ENCODE measurements at places on chromosomes 6 and 20.

GRCh38 chr6:13383328-13384163 is 55.2 kb upstream of the TBC1D7 start:
- no peak overlapping the region for H3K27ac ChIP-seq
- H3K4me1 ChIP-seq: peaks cover 10% of the 10 kb centered on the region
- H3K4me3 ChIP-seq: no peak overlapping the region
- DNase-seq: no peak

- H3K27ac ChIP-seq: no peak overlapping the region
- peaks cover 50% of the 10 kb centered on the region for H3K36me3 ChIP-seq
- no peaks in the 10 kb centered on the region for H3K27me3 ChIP-seq
- H3K4me3 ChIP-seq: no peak overlapping the region
- H3K4me1 ChIP-seq: no peaks in the 10 kb centered on the region
These were observed 1.1 kb upstream of the SLC44A4 start for GRCh38 chr6:31879901-31880300.

GRCh38 chr6:134936931-134937330 is 13.0 kb downstream of the ALDH8A1 start:
- peaks cover 6% of the 10 kb centered on the region for H3K4me1 ChIP-seq
- no peak for DNase-seq
- H3K36me3 ChIP-seq: no peaks in the 10 kb centered on the region
- no peak overlapping the region for H3K4me3 ChIP-seq
- H3K27ac ChIP-seq: no peak overlapping the region
- no peaks in the 10 kb centered on the region for H3K27me3 ChIP-seq

- H3K27ac ChIP-seq: no peak overlapping the region
- H3K4me3 ChIP-seq: no peak overlapping the region
These were observed 151.8 kb downstream of the ZFP64 start for GRCh38 chr20:52039790-52040189.

DNA sequence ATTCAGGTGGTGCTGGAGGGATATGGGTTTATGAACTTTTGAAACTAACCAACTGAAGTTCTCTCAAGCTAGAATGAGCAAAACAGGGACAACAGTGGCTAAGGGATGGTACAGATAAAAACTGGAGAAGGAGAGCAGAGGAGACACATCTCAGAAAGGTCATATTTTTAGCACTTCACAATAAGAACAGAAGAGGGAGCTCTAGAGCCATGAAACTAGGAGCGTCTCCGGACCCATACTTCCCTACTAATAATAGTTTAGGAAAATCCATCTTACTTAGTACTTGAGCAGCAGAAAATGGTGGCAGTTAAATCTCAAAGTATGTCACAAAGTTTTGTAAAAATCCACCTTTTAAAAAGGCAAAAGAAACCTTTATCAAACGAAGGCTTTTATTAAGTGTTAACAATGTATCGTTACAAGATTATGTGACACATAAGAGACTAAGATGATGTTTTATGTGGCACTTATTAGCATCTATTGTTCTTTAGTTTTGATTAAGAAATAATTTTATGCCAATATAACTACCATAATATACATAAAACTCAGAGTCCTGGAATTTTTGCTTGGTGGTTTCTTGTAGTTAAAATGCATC is 278.6 kb downstream of the TBC1D32 start:
- no peaks in the 10 kb centered on the region for H3K4me1 ChIP-seq
- no peaks in the 10 kb centered on the region for H3K27me3 ChIP-seq
- H3K27ac ChIP-seq: no peak overlapping the region
- H3K36me3 ChIP-seq: no peaks in the 10 kb centered on the region
- peak; percentile 28 for DNase-seq

GRCh38 chr6:108942556-108943492 is 94.6 kb downstream of the ARMC2 start:
- H3K4me3 ChIP-seq: no peak overlapping the region
- H3K27me3 ChIP-seq: no peaks in the 10 kb centered on the region
- H3K27ac ChIP-seq: peak overlapping the region; percentile 39
- peaks cover 37% of the 10 kb centered on the region for H3K4me1 ChIP-seq

DNA sequence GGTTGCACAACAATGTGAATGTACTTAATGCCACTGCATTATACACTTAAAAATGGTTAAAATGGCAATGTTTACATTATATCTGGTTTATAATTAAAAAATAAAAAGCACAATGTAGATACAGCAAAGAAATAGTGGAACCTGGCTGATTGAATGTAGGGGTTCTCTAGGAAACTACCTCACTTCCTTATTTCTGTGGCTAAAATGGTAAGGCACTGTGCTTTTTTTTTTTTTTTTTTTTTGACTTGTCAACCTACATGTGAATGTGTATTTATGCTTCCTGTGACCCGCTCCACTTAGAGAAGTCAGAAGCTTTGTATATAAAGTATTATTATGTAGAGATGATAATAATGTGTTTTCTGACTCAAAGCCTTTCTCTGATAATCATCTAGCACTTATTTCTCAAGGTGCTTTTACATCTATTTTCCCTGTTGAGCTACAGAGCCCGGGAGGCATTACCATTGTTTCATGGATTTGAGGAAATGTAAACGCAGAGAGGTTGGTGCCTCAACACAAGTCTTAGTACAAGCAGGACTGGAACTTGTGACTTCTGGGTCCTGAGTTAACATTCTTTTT is 55.0 kb downstream of the SOX4 start:
- H3K4me3 ChIP-seq: no peak overlapping the region
- no peaks in the 10 kb centered on the region for H3K27me3 ChIP-seq
- no peaks in the 10 kb centered on the region for H3K4me1 ChIP-seq
- no peak for DNase-seq

- DNase-seq: no peak
- H3K4me3 ChIP-seq: no peak overlapping the region
- no peaks in the 10 kb centered on the region for H3K4me1 ChIP-seq
- no peak overlapping the region for H3K27ac ChIP-seq
- no peaks in the 10 kb centered on the region for H3K36me3 ChIP-seq
These were observed 13.3 kb upstream of the FAXC start for GRCh38 chr6:99362678-99363268.

Measured in CD4-positive, alpha-beta memory T cell (primary cell).